ENCODE measurements at places on chromosomes 7 and 10.

DNA sequence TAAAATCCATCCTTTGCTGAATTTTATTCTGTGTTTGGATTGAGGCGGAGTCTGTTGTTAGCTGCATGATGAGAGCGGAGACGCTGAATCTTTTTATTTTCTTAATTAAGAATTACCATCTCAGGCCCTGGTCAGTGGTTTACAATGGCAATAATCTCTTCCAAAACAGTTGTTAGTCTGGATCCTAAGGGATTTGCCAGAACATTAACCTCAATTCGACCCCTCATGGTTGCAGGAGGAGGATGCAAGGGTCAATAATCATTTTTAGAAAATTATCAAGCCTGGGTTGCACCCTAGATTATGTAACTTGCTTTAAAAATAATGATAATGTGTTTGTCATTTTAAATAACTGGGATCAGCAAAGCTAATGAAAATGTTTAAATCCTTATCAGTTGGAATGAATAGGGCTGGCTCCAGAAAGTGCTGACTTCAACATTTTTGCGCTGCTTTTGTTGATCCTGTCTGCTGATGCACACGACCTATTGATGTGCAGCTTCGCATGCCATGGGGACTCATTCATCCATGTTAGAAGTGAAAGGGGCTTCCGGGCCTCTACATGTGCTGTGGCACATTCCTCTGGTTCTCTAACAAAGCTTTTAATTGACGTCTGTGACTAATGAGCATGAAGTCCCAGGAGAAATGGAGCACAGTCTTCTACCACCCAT lies 80.7 kb upstream of the KIAA1217 start:
- no peak for DNase-seq

GRCh38 chr10:124697837-124698544 lies 46.2 kb downstream of the FAM53B start:
- no peak for DNase-seq

DNA sequence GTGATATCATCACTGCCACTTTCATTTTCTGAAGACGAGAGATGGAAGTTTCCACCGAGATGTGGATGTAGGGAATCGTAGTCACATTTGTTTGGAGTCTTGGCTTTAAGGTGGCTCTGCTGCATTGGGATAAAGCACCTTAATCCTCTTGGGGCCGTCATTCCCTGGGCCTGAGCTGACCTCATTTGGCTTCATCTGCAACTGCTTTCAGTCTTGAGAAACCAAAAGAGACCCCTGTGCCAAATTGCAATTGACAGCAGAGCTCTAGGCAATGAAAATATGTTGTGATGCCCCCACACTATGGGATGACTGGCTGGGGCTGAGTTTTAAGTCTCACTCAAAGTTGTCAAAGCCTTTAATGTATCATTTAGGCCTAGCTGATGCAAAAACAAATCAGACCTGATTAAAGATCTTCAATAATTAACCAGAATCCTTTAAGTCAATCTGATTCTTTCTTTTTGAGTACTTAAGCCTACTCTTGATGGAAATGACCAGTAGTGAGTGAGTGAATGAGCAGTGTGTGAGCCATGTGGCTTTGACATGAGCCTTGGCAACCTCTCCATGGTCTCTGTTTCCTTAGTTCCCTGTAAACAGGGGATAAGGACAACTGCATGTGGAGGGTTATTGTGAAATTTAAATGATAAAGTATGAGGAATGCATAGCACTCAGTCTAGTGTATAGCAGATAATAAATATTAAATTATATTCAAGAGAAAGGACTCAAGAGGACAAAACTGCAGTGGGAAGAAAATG lies 155.0 kb downstream of the BMPER start:
- DNase-seq, result no peak

DNA sequence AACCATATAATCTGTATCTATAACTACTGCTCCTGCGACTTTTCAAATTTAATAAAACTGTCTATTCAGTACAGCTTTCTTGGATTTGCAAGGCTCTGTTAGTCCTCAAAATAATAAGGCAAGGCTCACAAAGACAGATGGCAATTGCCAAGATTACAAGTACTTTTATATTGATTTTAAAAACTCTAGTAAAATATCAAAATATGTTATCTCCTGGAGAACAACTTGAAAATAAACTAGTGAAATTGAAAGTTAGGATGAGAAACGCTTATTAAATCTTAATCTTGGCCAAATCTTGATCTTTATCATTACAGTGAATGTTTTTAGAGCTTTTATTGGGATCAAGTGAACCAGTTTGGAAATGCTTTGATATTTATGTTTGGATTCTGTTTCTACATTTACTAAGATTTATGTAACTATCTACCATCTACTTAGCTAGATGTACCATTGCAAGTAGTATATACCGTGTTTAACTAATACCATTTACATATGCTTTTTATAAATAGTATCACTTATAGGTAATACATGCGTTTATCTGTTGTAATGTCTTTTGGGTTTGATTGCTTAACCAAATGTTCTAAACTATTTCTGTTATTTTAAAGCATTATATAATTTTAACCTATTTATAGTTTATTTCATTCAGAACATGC lies 70.0 kb downstream of the CABCOCO1 start:
- DNase-seq, result no peak

DNA sequence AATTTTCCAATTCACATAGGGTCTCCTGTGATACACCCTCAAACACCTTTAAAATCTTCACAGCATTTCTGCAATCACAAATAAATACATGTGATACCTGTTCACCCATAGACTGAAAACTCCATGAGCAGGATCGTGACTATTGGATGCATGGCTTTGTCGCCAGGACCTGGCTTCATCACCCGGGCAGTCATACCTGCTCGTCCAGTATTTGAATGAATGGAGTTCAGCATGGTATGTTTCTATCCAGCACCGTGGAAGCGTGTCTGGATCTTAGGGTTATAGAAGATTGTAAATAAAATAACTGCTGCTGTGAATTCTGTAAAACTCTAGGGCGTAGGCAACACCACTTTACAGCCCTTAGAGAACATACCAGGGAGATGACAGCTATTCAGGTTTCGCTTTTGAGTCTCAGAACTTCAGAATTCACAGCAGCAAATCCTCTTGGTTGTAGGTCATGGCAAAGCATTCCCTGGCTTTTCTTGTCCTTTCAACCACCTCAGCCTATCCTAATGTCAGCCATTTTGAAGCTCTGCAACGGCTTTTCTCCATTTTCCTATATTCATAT lies 47.4 kb upstream of the USP6NL start:
- no peak for DNase-seq

GRCh38 chr10:73099141-73099540 lies 2.5 kb upstream of the P4HA1 start:
- DNase-seq, result no peak

DNA sequence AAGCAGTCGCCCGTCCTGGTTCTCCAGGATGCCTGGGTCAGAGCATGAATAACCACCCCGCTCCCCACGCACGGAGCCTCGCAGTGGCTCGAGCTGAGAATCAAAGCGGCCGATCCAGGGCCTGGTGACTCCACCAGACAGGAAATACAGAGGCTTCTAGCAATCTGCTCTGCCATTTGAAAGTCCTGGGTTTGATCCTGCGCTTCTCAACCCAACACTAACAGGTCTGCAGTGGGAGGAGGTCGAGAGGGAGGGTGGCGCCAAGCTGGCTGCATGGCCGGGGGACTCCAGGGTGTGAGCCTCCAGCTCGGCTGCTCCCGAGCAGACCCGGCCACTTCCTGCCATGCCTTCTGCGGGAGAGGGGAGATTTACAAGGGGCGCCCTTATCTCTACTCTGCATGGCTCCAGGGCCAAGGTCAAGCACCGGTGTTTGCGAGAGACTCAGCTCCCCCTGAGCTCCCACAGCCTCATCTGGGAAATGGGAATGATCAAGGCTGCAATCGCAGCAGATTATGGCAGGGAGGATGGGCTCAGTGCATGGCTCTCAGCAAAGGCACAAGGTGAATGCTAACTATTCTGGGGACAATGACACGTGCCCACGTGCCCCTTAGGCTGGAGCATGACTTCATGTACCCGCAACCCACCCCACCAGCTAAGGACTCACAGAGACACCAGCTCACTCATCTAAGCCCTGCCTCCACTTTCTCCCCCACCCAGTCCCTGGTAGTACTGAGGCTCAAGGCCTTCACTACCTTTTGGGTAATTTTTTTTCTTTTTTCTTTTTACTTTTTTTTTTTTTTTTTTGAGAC lies 73.9 kb upstream of the TNRC18 start:
- no peak for DNase-seq

- peak; percentile 92 for DNase-seq
These were observed 136.1 kb downstream of the ICA1 start for GRCh38 chr7:8125680-8126444.

GRCh38 chr10:75857269-75857846 lies 425.9 kb downstream of the LRMDA start:
- DNase-seq, result no peak

DNA sequence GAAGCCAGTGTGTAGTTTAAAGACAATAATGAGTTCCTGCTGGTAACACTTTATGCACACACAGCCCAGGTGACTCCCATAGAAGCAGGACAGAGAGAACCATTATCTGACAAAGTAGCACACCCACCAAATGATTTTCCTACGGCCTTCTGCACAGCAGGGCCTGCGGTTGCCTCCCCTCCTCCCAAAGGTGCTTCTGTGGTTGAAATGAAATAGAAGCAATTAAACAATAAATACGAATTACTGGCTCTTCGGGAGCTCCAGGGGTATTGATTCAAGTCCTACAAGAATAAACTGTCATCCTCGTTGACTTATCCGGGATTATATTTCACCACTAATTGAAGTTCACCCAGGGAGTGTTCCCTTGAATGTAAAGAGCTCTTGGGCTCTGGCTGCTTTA lies 172.1 kb downstream of the ACTR3B start:
- DNase-seq, result no peak

- DNase-seq, result peak; percentile 36
These were observed 64.2 kb upstream of the IL6 start for GRCh38 chr7:22662556-22663356.

DNA sequence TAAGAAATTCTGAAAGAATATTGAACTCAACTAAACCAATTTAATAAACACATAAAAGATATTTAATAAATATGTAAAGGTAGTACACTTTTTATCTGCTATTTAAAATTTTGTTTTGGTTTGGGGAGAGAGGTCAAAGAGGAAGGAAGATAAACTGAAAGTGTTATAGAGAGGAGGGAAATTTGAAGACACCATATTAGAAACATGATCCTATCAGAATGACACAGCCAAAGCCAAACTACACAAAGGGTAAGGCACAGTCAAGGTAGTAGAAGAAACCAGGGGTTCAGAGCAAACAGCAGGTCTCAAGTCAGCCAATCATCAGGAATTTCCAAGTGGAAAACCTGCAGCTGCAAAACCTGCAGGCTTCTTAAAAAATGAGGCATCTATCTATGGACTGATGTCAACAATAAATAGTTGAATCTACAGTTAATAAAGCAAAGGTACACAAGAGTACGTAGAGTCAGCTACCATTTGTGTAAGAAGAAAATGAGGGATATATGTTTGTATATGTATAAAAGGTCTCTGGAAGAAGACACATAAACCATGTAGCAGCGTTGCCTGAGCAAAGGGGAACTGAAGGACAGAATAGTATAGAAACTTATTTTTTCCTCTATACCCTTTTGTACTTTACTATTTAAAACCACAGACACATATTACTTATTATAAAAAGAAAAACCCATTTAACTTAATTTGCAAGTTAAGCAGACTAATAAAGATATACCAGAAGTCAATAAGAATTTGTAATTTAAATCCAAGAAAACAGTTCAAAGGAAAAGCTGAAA lies 10.0 kb downstream of the ZNF800 start:
- DNase-seq, result no peak

DNA sequence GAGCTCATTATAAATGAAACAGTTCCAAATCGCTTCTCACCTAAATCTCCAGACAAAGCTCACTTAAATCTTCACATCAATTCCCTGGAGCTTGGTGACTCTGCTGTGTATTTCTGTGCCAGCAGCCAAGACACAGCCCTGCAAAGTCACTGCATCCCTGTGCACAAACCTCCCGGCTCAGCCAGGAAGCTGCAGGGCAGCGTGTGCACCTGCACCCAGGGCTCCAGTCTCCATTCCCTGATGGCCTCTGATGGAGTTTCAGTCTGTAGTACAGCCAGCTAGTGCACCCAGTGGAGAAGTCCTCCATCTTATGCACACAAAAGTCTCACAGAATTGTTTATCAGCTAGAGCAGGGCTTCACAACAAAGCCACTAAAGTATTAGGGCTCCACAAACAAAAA lies 51.1 kb upstream of the PRSS58 start:
- no peak for DNase-seq

GRCh38 chr10:85177767-85178166 lies 849.4 kb downstream of the CCSER2 start:
- no peak for DNase-seq

DNA sequence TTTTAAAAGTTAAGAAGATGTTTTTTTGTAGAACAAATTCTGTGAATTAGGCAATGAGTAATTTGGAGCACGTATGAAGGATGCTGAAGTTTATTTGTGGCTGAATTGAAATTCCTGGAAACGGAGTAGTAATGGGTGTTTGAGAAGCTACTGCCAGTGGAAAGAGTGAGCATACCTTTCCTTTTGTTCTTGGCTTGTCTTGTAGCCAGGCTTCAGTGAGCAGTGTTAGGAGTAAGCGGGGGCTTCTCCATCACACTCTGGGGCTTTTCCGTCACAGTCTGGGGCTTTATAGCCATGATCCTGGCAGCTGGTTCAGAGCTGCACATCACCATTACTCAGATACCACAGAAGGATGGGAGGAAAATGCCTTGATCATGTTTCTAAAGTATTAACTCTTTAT lies 32.3 kb downstream of the GARS1 start:
- peak; percentile 24 for DNase-seq

DNA sequence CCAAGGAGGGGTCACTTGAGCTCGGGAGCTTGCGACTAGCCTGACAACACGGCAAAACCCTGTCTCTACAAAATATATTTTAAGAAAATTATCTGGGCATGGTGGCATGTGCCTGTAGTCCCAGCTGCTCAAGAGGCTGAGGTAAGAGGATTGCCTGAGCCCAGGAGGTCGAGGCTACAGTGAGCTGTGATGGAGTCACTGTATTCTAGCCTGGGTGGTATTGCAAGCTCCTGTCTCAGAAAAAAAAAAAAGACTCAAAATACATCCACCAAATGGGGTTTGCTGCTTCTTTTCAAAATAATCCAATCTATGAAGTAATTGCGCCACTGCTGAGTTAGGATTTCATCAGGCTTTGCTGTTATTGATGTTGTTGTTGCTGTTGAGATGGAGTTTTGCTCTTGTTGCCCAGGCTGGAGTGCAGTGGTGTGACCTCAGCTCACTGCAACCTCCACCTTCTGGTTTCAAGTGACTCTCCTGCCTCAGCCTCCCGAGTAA lies 11.1 kb upstream of the VIM start:
- DNase-seq, result no peak

DNA sequence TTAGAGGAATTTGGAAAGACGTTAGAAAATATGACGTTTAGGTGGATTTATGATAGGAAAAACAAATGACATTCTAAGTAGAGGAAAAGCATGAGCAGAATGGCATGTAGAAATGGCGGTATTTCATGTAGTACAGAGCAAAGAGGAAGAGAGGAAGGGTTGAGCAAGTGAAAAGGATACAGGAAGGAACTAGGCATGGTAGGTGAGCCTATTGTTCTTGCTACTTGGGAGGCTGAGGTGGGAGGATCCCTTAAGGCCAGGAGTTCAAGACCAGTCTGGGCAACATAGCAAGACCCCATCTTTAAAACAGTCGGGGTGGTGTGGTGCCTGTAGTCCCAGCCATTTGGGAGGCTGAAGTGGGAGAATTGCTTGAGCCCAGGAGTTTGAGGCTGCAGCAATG lies 1.2 kb downstream of the GTPBP10 start:
- no peak for DNase-seq
